ENCODE measurements at places on chromosomes 13 and 19.
A peak's percentile ranks its signal among the peaks of the same experiment; 100 is the strongest.

- DNase-seq, result no peak
Observed at GRCh38 chr19:56015756-56016155, 29.2 kb downstream of the NLRP5 start.

- peak; percentile 98 for DNase-seq
Observed at GRCh38 chr19:29811125-29812079, at the start of gene CCNE1. CCNE1 (plus strand) TSS chr19:29811991; CDS start chr19:29812556, 565 bp downstream.

- DNase-seq, result no peak
Observed at GRCh38 chr13:55345224-55345623, 1795.5 kb upstream of the PRR20A start.

- DNase-seq, result no peak
Observed at GRCh38 chr19:30656520-30657100, 284.4 kb downstream of the ZNF536 start.

DNA sequence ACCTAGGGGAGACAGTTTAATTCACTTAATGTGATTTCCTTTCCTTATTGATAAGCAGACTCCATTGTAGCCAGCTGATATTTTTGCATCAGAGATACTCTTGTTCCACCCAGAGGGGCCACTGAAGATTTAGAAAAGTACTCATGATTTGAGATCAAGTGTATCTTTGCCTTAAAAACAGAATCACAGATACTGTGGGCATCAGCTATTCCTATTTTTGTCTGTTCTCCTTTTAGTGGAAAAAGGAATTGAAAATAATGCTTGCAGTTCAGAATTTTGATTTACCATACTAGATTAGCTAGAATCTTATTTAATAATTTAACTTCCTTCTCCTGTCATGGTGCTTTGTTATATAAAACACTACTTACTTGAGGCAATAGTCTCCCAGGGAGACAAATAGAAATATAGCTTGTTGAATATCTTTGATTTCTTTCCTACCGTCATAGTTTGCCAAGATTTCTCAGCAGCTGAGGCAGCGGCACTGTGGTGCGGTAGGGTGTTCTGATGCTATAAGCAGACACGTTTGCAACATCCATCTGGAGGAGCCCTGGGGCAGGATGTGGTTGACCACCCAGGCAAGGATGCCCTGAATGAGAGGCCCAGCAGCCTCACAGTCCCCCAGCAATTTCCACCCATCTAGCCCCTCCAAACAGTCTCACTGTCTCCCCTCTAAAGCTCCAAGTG is 47.0 kb upstream of the RAP2A start:
- DNase-seq, result peak; percentile 40

DNA sequence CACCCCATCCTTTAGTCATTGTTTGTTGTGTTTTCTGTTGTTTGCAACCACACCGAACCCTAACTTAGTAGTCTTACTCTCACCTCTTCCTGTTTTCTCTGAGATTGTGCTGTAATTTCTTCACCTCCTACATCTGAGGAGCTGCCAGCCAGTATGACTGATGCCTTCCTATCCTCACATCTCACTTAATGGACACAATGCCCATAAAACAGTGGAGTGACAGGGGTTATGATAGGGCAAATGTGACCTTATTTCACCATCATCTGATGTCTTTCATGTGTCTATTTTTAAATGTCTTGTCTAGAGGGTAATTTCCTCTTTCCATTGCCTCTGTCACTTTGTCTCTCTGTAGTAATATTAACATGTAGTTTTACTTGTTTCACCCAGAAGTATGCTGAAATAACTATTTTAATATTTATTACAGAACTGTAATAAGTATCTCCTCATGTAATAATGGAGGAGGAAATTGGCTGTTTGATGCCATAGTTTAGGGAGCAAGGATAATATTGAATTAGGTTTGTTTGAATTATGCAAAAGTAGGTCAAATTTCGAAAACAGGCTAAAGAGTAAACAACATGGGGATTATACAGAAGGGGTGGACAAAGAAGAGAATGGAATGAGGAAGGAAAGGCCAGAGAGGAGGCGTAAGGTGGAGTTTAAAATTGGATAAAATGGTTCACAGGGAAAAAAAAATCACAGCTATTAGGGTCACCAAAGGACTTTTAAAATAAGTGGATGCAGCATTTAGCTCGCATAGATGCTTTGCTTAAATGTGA is 103.5 kb upstream of the SPRY2 start:
- no peak for DNase-seq

GRCh38 chr13:110340812-110341444 is 33.8 kb downstream of the COL4A2 start:
- DNase-seq, result peak; percentile 96

GRCh38 chr19:16372065-16372915 is 47.7 kb downstream of the KLF2 start:
- DNase-seq, result no peak

DNA sequence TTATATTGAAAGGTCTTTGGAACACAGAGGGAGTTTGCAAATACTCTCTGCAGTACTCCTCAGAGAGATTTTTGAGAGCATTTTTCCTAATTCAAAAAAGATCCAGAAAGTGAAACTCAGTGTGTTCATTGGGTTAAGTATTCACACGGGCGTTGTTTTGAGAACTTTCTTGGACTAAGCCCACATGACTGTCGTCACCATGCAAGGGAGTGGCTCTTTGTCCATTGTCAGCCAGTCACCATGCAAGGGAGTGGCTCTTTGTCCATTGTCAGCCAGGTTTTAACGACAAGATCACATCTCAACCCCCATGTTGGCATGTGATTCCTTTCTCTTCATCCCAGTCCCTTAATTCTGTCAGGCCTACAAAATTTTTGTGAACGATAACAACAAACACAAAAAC is 81.2 kb upstream of the STK24 start:
- DNase-seq, result no peak

- no peak for DNase-seq
Observed at GRCh38 chr13:48551329-48551728, 18.4 kb upstream of the RCBTB2 start.

DNA sequence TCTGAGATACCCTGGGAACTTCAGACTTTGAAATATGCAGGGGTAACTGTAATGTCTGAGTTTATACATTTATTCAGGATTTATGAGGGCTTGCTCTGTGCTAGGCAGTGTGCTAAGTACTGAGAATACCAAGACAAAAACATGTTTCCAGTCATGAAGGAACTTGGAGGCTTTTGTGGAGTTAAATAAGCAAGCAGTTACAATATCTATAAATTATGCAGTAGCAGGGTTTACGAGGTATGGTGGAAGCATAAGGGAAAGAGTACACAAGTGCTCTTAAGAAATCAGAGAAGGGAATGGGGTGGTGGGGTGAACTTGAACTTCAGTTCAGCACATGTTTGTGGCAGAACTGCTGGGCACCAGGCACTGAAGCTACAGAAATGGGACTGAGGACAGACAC is 28.0 kb downstream of the MAB21L1 start:
- DNase-seq, result no peak

All from right cardiac atrium (tissue), 5 donors.